ENCODE measurements at places on chromosomes 7 and 10. TPM values are rescaled to one million over a fixed set of nuclear protein-coding genes. Genes with fewer than 3 reads are reported as not detected.

TRPV5 gene
- not detected for total RNA-seq

OR6V1 gene
- not detected for total RNA-seq

ZNF503 gene
- 18.8 TPM for total RNA-seq

RHEB gene
- 48.4 TPM for total RNA-seq

DNA sequence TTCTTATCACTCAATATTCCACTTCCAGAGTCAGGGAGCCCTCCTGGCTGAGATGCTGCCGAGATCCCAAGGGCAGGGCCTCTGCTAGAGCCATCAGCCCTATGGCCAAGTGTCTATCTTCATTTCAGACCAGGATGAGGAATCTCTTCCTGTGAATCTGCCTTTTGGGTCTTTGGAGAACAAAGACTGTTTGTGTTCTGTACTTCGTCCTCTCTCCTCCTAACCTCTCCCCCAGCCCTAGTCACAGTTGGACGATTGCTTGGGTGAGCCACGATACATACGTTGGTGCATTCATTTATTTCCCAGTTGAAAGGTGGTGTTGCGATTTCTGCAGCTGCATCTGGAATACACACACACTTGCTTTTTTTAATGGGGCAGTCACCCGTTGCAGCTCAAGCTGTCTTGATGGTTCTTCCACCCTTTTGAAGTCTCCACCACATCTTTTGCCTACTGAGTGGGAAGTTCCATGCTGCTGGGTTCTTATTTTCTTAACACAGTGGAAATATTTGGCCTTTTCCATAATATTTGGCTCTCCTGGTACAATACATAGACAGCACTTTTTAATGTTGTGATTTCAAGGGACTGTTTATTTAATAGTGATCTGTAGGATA lies 26.7 kb downstream of the SH3PXD2A start:
- ATAC-seq = no peak

DNA sequence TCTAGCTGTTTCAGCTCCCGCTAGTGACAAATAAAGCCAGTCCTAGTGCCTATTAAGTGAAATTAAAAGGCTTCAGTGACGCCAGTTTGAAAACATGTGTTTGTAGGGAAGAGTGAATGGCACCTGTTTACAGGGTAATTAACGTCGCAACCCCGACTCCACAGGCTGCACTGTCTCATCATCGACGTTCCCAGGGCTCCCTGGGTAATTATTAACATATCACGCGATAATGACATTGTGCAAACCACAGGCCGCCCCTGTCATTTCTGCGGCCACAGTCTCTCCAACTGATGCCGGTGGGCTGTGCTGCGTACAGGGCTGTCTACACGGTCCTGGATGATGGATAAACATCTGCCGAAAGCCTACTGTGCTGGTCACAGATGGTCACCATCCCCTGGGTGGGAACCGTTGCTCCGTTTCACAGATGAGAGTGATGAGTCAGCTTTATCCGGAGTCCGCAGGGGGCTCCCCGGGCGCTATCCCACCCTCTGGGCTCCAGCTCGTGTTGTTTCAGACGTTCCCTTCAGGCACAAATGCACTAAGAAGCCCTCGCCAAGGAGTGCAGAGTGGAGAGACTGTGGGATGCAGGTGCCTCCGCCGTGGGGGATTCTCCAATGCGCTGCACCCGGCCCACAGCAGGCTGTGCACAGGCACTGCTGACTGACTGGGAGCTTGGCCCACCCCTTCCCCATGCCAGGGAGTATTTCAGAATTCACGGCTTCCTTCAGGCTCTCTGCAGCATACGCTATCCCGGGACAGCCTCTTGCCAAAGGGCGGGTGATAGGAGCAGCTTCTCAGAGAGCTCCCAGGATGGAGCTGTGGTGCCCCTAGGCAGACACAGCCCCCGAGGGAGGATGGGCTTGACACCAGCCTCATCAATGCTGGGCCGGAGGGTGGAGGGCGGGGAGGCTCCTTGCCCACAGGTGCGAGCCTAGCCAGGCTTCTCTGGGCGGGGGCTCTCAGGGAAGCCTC lies 491.8 kb upstream of the FOXK1 start:
- ATAC-seq = no peak

DNA sequence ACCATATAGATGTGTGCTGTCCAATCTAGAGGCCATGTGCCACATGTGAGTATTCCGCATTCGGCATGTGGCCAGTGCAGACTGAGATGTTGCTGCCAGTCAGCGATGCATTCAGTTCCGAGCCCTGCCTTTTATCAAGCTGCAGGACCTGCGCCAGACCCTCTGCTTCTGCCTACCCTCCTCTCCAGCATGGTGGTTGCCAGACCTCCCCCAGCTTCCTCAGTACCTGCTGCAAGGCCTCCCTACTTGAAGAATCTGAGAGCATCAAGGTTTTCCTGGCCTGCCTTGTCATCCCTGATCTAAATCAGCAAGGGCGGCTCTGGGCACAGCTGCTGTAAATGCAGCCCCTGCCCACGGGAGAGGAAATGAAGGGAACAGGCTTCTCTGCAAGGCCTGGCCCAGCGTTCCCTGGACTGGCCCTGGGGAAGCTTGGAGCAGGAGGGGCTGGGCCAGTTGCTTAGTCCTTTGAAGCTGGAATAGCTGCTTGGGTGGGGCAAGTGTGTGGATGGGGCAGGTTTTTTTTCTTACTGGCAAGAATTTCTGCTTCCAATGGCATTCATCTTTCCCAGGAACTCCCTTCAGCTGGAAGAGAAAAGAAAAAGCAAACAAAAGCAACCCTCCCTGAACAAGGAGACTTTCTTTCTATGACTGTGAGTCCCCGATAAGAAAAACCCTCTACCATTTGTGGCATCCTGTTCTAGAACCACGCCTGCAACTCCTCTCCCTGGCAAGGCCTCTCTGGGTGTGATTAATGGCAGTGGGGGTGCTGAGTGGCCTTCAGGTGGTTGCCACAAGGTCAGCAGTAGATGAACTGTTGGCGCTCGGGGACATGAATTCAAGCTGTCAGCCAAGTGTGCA lies 93.0 kb downstream of the NHLRC2 start:
- ATAC-seq = no peak

DNA sequence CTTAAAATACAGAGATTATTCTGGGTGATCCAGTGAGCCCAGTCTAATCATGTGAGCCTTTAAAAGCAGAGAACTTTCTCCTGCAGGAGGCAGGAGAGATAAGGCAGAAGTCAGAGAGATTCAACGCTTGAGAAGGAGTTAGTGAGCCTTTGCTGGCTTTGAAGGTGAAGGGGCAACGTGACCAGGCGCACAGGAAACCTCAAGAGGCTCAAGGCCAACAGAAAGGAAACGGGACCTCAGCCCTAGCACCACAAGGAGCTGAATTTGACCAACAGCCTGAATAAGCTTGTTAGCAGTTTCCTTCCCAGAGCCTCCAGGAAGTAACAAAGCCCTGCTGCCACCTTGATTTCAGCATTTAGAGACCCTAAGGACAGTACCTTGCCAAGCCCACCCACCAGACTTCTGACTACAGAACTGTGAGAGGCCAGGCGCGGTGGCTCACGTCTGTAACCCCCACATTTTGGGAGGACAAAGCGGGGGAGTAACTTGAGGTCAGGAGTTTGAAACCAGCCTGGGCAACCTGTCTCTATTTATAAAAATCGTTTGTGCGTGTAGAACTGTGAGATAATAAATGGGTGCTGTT lies 87.3 kb upstream of the KAT6B start:
- ATAC-seq = no peak

DNA sequence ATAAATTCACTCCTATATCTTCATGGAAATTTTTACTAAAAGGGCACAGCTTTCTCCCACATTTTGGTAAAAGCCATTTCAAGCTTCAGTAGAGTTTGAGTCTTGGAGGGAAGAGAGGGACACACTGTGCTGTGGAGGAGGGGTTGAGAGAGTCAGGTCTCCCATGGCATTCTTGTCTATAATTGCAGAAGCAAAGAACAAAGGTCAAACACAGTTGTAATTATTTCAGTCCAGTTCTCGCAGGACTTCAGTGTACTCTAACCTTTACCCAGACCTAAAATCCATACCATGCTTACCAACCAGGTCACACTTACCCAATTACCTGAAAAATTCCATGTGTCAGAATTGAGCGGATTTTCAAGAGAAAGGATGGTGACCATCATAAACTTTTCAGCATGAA lies 298.4 kb downstream of the XPNPEP1 start:
- ATAC-seq = no peak

DNA sequence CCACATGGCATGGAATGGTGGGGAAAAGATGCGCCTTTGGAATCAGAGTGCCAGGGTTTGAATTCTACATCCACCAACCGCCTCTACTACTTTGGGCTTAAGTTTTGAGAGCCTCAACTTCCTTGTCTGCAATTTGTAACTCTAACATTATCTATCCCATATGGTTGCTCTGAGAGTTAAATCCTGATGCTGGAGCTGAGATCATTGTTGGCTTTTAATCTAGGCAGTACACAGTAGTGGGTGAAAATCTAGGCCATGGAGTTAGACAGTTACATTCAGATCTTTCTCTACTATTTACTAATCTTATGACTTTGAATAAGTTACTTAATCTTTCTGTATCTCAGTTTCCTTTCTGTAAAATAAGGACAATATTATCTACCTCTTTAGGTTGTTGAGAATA lies 149.7 kb upstream of the AOAH start:
- no peak for ATAC-seq
